ENCODE measurements at places on chromosomes 1 and 21.
A peak's percentile ranks its signal among the peaks of the same experiment; 100 is the strongest.

DNA sequence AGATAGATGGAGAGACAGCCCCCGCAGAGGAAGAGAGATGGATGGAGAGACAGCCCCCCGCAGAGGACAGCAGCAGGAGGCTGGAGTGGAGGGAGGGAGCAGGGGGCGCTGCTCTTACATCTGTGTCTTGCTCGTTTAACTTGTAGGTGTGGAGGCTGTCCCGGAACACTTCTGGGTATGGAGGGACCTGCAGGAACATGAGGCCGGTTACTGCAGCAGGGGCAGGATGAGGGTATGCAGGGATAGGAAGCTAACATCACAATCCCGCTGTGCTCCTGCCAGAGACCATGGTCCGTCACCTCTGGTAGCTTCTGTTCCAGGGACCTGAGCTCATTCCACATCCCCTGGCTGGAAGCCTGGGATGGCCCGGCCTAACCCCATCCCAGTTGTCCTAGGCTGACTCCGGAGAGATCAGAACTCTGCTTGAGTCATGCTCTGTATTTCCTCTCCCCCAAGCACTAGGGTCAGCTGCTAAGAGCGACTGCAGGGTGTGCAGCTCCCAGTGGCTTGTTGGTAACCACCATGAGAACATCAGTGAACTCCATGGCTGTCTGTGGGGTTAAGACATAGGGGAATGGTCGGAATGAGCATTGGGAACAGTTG, 36.7 kb upstream of the GOLT1A start:
- DNase-seq, result no peak

DNA sequence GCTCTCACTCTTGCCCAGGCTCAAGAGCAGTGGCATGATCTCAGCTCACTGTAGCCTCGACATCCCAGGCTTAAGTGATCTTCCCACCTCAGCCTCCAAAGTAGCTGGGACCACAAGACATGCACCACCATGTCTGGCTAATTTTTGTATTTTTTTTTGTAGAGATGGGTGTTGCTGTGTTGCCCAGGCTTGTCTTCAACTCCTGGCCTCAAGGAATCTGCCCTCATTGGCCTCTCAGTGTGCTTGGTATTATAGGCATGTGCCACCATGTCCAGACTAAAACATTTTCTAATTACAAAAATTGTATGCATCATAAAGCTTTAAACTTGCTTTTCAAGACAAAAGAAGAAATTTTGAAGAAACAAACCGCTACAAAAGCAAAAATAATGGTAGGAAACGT, 20.1 kb downstream of the CBR1 start:
- no peak for DNase-seq

- no peak for DNase-seq
These were observed 72.7 kb downstream of the GALNT2 start for GRCh38 chr1:230139741-230140140.

DNA sequence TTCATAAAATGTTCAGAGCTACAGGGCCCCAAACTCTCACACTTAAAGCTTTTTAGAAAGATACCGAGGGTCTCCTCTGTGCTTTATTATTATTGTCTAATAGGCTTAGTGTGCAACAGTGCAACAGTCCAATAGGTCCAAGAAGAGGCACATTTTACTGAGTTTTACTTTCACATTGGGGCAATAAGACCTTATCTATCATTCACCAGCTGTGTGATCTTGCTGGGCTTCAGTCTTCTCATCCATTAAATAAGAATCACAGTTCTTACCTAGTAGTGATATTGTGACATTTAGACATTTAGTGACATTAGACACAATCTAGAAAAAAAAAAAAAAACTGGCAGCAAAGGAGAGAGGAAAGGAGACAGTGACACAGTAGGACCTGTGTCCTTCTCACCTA, 175.8 kb upstream of the NFIA start:
- no peak for DNase-seq

DNA sequence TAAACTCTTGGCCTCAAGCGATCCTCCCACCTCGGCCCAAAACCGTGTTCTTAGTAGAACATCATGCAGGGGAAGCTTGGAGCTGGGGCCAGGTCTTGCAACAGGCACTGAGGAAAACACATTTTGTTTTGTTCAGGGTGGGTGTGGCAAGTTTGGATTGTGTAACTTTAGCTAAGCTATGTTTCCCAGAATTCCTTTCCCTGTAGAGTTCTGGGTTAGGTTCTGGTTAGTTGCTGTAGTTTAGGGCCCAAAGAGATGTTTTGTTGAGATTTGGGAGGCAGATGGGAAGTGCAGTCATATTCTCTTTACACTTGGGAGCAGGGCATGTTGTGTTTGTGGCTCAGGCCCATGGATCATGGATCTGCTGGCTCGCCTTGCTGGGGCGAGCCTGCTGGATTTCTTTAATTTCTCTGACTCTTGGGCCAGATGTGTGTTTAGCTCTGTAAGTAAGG, 24.0 kb downstream of the PLA2G5 start:
- no peak for DNase-seq

- DNase-seq, result peak; percentile 79
These were observed 34.6 kb upstream of the SLC45A1 start for GRCh38 chr1:8283058-8283884.

- DNase-seq, result no peak
These were observed 51.6 kb downstream of the PCBP3 start for GRCh38 chr21:45695086-45695485.

DNA sequence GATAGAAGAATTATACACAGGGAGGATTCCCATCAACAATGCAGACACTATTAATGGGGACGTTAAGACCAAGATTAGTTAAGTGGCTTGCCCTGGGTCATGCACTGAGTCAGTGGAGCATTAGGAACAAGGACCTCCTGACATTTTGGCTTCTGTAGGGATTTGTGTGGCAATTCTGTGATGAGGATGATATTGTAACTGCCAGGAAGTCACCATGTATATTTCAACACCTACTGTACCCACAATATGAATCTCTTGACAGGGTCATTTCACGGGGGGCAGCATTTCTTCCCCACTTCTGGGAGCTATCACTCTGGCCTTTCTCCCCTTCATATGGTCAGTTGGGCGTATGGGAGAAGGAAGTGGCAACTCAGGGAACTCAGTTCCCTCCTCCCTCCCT, 134.9 kb downstream of the RUNX1 start:
- DNase-seq, result no peak
